ENCODE measurements at places on chromosomes 3 and 15.

DNA sequence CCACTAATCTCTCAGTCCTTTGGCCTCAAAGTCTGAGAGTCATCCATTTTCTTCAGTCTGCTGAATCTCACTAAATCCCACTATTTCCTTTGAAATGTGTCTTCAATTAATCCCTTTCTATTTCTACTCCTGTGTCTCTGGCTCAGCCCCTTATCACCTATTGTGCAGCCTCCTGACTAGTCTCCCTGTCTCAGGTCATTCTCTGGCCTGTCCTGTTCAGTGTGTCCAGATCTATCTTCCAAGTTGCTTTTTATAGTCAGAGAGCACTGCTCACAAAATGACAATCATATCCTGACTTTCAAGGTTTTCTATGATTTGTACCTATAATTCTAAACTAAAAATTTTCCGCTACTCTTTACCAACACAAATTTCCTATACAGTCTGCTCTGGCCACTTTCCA is 7.6 kb downstream of the ROPN1 start:
- DNase-seq: no peak

- DNase-seq: no peak
These were observed 726.5 kb upstream of the NECTIN3 start for GRCh38 chr3:110344897-110345767.

DNA sequence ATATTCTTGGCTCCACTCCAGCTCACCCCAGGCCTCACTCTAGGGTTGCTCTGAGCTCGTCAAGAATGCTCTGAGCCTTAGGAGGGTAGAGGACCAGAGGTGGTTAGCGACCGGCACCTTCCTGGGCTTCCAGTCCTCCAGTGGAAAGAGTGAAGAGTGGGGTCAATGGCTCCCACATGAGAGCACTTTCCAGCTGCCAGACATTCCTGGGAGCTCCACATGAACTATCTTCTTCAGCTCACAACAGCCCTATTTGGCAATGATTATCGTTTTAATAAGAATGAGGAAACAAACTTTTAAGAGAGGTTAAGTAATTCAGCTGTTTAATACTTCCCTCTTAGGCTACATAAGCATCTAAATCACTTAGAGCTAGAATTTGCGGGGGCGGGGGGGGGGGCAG is 139.3 kb downstream of the STT3B start:
- no peak for DNase-seq

- DNase-seq: no peak
These were observed 68.9 kb downstream of the PLD1 start for GRCh38 chr3:171741377-171741776.

DNA sequence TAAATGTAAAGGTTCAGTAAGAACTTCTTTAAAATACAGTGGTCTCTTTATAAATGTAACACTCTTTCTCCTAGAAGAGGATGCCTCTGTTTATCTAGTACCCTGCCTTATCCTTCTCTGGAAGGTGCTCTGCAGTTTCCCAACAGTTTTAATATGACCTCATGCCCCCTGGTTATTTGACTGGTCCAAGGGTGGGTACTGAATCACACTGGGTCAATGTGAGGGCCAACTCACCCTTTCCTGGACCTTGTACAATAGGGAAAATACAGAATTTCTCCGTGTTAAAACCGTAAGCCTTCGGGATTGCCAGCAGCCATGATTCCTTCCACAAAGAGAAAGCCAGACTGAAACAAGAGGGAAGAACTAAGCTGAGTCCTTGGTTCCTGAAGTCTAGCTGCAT is 9.2 kb downstream of the DCBLD2 start:
- DNase-seq: no peak

DNA sequence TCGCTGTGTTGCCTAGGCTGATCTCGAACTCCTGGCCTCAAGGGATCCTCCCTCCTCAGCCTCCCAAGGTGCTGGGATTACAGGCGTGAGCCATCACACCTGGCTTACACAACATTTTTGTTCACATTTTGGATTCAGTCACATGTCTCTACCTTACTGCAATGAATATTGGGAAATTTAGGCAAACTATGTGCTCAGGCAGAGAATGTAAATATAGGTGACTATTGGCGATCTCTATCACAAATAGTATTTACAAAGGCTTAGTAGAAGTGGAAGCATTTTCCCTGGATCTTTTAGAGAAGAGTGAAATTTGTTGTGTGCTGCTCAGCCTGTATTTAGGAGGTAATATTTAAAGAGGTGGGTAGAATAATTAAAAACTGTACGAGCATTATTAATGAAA is 20.7 kb downstream of the SCAANT1 start:
- no peak for DNase-seq

- DNase-seq: no peak
These were observed 59.3 kb downstream of the MEIS2 start for GRCh38 chr15:37041042-37041441.

DNA sequence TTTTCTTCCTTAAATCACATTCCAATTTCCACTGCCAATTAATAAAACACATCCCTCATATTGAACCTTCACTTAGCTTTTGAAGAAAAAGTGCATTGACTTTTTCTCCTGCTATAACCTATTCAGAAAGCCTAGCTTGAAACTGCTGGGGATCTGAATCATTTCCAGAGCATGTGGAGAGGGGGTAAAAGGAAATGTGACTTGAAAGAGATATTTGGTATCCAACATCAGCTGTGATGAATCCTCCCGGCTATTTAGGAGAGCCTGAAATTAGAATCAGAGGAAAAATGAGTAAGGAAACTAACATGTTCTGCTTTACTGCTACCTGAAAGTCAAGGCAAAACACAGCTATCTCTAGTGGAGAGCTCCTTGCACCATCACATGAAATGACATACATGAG is 2.6 kb upstream of the GNB5 start:
- DNase-seq: no peak

- DNase-seq: no peak
These were observed 11.5 kb downstream of the PARP16 start for GRCh38 chr15:65275104-65275727.

GRCh38 chr3:40387895-40388254 is 891 bp downstream of the ENTPD3 start:
- no peak for DNase-seq

DNA sequence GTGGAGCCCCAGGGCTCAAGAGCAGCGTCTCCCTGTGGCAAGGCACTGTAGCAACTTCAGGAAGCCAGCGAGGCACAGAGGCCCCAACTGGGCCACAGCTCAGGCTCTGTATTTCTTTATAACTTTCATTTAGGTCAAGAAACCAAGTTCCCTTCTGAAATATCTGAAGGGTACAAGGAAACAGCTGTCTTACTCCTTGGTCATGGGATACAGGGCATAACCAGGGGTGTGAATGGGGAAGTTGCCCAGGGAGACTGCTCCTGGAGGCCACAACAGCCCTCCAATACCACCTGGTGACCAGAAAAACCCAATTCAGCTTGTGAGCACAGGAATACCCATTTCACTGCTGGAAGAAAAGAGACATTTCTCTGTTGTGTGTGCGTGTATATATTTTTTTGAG is 13.3 kb upstream of the SPTBN5 start:
- DNase-seq: no peak

DNA sequence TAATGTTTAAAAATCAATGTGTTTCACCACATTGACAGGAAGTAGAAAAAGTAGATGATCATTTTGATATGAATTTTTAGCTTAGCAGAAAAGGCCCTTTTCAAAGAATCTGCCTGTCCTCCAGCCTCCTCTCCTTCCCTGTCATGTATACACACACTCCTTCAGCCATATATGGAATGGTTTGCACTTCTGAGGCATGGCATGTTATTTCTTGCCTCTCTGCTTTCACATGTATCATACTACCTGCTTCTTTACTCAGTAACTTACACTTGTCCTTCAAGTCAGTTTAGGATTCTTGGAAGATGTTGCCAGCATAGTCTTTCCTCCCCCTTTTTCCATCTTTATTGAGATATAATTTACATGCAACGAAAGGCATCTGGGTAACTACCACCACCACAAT is 79.0 kb downstream of the REC114 start:
- DNase-seq: no peak

DNA sequence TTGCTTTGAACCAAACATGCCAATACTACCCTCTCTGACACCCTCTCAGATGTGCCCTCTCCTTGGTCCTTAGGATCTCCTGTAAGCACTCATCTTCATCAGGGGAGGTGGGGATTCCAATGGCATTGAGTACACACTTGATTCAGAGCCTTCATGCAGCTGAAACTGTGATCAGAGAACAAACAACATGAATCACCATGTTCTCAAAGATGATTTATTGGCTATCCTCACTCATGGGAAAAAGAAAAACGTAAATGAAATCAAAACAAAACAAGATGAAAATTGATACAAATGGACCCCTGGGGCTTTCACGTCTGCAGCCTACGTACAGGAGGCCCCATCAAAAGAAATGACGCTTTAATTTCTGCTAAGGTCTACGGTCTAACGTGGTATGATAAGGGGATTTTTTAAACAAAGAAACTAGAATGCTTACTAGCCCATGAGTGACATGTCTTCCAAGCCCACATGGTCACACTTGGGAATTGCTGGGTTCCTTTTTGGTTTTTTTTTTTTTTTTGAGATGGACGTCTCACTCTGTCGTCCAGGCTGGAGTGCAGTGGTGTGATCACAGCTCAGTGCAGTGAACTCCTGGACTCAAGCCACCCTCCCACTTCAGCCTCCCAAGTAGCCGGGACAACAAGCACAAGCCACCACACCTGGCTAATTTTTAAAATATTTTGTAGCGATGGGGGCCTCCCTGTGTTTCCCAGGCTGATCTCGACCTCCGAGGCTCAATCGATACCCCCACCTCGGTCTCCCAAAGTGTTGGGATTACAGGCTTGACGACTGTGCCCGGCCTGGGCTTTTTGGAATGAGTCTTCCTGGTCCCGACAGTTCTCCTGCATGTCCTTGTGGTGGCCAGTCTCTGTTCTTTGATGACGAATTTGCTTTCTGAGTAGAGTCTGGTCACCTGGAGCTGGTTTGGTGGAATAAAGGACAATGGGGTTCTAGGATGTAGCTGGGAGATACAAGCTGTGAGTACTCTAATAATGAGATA is 202.6 kb downstream of the XXYLT1 start:
- no peak for DNase-seq

DNA sequence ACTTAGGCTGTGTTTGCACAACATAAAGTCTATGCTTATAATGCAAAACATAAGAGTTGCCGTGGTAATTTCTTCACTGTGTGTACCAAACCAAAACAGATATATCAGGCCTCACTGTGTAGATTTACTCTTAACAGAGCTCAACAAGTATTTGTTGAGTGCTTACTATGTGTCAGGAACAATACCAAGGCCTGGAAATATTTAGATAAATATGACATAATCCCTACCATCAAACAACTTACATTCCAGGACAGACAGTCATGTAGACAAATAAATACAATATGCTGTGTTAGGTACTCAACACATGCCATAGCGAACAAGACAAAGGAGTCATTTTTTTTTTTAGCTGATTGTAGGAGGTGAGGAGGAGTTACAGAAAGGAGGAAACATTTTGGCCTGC is 554.0 kb downstream of the NSUN3 start:
- DNase-seq: no peak

- DNase-seq: no peak
These were observed 92.0 kb downstream of the TMEM108 start for GRCh38 chr3:133130168-133130567.

DNA sequence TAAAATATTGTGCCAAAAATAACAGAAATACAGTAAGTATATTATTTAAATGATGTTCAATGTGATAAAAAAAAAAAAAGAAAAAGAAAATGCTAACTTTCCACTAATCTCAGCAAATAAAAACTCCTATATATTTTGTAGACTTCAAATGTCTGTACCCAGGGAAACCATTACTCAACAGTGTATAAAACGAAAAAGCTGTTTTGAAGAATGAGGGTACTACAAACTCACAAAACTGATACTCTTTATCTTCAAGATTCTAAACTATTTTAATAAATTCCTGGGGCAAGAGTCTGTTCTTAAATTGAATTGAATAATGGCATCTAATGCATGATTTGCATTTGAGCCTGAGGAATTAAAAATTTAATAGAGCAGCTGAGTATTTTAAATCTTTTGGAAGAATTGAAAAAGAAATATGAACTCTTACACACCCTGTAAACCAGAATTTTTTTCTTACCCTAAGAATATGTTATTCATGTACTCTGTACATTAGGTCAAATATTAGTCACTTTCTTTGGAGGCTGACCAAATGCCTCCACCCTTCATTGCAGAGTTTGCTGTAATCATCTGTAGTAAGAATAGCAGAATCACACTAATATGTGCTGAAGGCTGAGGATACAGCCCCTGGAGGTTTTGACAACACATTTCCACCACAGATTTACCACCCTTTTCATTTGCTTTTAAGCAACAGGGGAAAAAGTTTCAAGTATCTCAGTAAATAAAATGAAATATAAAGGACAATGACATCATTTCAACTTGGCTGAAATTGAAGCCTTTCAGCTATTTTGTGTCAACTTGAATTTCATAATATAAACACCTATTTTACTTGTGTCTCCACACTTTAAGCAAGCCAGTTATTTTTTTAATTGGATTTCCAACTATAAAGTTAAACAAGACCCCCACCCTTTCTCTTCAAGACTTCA is 79.7 kb downstream of the FBN1 start:
- DNase-seq: no peak

- DNase-seq: no peak
These were observed 37.9 kb upstream of the MUC13 start for GRCh38 chr3:124972457-124972856.

- DNase-seq: no peak
These were observed 456.2 kb upstream of the THBS1 start for GRCh38 chr15:39124553-39125171.

DNA sequence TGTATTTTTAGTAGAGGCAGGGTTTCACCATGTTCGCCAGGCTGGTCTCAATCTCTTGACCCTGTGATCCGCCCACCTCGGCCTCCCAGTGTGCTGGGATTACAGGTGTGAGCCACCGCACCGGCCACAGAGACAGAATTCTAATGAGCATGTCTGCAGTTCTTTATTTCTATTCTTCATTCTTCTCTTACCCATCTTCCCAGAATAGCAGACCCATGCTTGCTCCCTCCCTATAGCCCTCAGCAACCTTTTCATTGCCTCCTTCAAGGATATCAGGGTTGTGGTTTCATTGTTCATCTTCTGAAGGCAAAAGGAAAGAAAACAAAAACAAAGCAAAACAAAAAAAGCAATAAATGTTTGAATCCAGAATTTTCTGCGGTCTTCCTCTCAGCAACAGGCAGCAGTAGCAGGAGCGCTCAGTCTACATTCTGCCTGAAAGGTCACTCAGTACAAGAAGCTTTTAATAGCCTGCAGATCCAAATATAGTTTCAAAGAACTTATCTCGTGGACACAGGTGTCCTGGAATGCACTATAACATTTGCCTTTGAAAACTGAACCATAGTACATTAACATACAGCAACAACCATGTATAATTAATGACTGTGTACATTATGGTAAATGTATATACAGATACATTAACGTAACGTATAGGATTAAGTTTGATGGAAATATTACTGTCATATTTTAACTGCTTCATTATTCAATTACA is at the start of gene SMCO1:
SMCO1 (minus strand) TSS at position 434 of the 709 bp plus-strand sequence; CDS start at position 297, 137 bp downstream.
- no peak for DNase-seq

All from AG04449 (cell line).